ENCODE measurements at places on chromosomes 6 and 20.

DNA sequence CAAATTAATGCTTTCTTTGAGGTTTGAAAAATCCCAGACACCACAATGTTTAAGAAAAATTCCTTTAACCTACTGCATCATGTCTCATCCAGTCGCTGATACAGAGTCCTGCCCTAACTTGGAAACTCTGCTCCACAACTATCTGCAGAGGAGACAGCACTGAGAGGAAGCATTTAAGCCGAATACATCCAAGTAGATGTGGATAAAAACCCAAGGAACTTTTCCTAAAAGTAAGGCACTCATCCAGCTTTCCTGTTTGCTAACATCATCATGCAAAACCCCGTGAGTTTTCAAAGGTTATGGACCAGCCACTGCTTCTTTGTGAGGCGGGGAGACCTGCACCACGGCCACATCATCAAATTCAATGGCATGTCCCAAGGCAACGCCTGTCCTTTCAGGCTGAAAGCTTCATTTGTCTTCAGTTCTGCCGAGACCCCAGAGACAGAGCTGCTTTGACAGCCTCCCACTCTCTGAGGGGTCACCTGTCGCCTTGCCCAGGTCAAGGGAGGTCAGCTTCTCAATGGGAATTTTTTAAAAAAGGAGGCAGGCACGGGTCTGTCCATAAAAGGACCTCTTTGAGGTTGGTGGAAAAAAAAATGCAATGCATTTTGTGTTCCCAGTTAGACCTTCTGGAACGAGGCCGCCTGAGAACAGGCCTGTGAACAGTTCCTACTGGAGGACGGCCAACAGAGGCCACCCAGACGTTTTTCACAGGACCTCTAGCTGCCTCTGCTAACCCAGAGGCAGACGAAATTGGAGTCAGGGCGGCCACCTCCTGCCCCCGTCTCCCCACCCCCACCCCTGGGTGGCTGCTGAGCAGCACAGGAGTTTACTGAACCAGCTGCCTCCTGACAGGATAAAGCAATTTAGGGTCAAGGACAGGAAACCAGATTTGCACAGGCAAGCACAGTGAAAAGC is 142.5 kb upstream of the HDDC2 start:
- DNase-seq: peak; percentile 13

DNA sequence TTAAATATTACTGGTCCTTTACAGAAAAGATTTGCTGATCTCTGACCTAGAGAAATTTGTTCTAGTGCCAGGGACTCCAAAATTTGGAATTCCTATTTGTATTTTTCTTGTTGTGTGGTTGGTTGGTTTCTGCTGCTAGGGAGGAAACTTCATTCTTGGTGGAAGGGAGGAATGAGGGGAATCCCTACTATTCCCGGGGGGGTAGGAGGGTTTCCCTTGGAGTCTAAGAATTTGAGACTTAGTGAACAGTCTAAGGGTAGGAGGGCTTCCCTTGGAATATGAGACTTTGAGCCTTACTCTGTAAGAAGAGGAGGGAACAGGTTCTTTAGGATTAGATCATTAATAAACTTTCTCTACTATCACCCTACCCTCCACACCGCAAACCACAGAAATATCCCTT is 67.1 kb upstream of the ADGRF1 start:
- no peak for DNase-seq

DNA sequence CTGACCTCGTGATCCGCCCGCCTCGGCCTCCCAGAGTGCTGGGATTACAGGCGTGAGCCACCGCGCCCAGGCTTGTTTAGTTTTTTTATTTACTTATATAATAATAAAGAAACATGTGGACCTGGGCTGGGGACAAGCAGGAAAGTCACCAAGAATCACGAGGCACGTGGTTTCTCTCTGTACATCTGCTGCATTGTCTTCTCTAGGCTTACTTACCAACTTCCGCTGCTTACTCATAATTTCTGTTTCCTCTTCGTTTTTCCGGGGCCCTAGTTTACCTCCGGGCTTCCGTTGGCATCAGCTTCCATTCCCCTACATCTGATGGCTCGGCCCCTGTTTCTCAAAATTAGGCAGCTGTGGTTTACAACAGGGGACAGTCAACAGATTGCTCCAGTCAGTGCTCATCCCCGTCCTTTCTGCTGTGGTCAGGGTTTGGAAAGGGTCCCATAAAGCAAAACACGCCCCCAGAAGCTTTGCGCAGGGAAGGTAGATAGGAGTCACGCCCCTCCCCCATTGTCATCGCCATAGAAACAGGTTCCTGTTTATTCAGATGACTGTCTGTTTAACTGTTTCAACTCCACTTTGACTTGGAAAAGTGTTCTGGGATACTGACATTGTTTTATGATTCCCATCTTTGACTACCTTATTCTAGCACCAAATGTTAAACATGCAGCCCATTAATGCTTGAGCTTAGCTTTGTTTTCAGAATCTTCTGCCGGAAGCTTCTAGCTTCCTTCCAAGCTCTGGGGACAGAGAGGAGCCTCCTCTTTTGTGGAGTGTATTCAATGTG is 31.9 kb upstream of the TXLNB start:
- peak; percentile 21 for DNase-seq

DNA sequence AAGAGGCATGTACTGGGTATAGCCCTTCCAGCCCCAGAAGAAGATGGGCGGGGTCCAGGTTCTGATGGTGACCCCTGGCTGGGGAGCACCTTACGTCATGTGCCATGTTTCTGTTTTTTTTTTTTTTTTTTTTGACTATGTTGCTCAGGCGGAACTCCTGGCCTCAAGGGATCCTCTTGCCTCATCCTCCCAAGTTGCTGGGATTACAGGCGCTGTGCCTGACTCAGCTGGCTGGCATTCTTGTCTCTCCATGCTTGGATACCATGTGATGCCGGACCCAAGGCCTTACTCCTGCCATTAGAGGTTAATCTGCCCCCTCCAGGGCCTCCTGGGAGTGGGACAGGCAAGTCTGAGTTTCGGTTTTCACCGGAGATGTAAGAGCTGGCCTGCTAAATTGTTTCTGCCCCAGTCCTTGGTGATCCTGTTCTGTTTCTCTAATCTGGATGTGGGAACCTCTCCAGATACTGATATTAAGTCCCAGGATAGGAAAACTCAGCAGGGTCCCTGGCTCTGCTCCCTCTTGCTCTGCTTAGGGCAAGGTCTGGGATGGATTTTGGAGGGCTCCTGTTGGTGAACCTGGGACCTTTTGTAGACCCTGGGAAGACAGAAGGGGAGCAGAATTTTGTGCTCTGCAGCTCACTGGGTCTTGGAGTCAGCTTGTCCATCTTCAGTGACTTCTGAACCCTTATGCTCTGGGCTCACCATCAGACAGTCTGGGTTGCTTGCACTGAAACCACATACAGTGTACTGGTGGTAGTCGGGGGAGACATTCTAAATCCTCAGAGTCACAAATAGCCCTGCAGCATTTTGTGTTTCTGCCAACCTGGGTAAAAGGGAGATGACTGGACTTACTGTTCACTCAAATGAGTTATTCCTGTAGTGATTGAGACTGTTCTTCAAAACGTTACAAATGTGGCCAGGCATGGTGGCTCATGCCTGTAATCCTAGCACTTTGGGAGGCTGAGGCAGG is 45.1 kb downstream of the PTK7 start:
- DNase-seq: no peak

DNA sequence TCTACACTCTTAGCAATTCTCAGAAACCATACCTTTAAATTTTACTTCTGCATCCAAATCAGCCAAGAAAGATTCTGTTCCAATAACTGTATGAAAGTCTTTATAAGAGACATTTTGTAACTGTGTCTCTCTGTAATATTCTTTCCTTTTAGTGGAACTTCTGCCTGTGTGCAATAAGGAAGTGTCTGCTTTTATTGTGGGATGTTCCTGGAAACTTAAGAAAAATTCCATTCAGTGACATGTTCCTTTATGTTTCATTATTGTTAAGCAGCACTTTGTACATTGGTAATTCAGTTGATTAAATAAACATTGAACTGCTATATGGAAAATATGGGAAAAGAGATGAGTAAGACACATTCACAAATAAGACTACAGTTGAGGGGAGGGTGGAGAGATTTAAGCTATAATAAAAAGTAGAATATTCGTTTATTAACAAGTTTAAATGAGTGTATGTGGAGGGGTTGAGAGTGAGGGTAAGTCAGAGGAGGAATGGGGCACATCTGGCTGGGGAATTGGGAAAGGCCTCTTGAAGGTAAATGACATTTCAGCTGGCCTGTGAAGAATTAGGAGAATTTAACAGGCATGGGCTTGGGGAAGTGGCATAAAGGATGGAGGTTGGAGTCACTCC is 11.9 kb downstream of the NUS1 start:
- DNase-seq: no peak

GRCh38 chr6:14178083-14178445 is 60.5 kb downstream of the CD83 start:
- no peak for DNase-seq

Measured in putamen (tissue), 1 donor.